Stimulated activated CD8-positive, alpha-beta memory T cell treated with anti-CD3 and anti-CD28 coated beads, Interleukin-15, amount 100 ng/mL, for 48 hours (primary cell): ENCODE measurements at places on chromosomes 6 and 20.

GRCh38 chr6:27295301-27296079, 16.6 kb downstream of the POM121L2 start:
- no peak for DNase-seq

- DNase-seq = no peak
Measured at GRCh38 chr6:65979120-65979519, 272.1 kb upstream of the EYS start.

- no peak for DNase-seq
Measured at GRCh38 chr20:40913224-40914185, 115.1 kb upstream of the TOP1 start.

- DNase-seq = no peak
Measured at GRCh38 chr6:17161076-17161475, 59.2 kb downstream of the STMND1 start.

DNA sequence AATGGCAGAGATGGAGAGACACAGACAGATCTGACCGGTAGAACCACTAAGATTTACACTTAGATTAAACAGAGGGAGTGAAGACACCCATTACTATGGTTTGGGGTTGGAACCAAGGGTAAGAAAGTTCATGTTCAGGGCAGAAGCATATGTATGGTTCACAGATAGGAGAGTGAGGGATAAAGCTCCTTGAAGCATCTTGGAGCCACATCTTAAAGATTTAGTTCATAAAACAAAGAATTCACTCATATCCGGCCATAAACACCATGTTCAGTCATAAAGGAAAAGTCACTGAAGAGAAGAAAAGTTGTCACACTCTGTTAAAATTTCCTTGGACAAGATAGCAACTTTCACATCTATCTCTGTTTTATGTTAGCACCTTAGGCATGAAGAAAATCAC, 18.0 kb downstream of the STX7 start:
- DNase-seq = no peak

DNA sequence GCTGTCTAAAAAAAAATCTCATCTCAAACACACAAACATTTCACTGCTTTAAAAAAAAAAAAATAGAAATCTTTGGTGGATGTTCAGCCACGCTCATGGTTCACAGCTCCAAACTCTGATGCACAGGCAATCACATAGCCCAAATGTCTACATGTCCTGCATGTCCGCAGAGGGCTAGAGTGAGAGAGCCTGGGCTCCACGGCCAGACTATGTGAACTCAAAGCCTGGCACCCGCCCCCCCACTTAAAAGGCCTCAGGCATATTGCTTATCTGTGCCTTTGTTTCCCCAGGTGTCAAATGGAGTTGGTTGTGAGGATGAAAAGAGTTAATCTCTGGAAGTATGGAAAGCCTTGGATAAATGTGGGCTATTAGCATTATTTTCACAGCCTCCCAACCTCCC, 10.5 kb upstream of the PTGIS start:
- no peak for DNase-seq

DNA sequence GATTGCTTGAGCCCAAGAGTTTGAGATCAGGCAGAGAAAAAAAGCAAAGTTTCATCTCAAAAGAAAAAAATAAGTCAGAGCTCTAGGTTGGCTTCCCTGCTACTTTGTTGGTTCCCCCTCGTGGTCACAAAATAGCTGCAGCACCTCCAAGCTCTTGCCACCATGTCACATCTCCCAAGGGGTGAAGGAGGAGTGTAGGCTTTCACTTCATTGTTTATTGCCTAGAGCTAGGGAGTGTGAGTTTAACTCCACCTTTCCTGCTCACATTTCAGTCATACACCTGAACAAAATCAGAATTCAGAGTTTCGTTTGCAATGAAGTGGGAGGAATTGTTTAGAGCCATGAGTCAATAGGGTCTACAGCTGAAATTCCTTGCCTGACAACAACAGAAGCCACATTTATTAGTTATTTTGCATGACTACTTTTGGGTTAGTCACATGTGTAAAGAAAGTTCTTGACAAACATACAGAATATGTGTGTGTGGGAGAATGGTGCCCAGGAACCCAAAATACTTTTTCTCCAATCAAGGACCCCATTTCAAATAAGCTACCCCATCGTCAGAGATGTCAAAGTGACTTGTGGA, 56.2 kb upstream of the UFL1 start:
- DNase-seq = no peak

DNA sequence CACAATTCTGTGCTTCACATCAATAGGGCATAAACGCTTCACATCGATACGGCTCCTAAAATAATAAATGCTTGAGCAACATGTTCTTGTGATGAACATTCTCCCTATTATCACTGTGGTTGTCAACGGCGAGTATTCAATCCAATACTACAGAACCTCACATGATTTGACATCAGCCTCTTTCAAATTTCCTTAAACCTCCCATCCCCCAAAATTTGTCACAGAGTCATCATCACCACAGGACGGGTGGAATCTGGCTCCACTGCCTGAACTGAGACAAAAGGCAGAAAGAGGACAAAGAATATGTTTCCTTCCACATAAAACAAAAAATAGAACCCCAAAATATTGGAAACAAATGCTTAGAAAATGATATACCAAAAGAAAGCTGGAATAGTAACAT, 7.3 kb downstream of the THEMIS start:
- no peak for DNase-seq

DNA sequence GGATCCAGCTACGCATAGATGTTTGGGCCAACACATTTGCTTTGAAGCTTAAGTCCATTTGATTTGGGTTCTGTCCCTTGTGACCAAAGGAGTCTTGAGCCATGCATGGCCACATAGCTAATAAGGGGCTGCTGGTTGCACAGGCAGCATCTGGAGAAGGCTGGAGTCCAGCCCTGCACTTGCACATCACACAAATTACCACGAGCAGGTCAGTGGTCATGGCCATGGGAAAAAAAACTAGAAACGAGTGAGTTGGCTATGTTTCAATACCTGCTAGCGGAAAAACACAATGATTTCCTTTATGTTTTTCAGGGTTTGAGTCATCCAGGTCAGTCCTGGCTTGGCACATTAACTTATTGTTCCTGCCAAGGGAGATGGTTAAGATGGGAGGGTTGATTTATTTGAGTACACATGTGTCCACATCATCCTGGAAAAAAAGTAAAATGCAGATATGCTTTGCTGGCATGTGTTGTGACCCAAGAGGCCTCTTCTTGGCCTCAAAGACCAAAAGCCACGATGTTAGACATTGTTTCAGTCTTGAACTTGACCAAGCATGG, 5.6 kb upstream of the STX16 start:
- no peak for DNase-seq

DNA sequence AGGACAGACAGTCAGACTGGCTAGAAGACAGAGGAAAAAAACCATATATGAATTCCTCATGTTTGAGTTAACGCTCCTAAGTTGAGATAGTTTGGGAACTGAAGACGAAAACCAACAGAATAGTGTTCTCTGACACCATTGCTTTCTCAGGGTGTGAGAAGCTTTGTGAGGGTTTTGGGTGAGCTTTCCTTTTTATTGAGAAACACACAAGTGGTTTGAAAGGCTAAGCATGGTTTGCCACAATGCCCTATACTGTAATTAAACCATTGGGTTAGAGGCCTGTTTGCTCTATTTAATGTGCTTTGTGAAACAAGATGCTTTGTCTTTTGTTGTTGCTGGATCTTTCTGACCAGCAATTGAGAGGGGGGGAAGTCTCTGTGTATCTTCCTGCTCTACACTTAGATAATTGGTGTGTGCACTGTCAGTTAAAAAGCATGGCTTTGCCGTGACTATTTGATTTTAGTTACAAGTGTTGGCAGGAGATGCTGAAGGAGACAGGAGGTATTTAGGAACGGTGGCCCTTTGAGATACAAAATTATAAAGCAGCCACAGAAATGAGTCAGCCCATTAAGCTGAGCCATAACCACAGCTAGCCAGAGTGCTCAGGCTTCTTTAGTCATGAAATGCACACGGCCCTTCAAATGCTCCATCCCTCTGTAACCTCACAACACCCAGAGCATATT, 273.0 kb upstream of the PREP start:
- DNase-seq = peak; percentile 4

DNA sequence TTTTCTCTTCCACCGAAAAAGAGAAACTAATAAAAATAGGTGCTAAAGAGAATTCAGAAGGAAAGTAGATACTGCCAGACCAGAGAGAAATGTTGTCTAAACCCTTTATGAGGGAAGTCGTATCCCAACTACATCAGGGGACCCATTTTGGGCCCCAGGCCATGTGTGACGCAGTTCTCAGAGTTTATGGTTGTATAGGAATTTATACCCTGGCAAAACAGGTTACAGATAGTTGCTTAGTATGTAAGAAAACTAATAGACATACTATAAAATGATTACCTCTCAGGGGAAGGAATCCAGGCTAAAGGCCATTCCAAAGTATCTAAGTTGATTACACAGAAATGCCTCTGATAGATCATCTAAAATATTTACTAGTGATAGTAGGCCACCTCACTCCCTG, 28.6 kb upstream of the SLC52A3 start:
- no peak for DNase-seq

- DNase-seq = no peak
Measured at GRCh38 chr20:11137688-11138087, 463.9 kb upstream of the JAG1 start.

- no peak for DNase-seq
Measured at GRCh38 chr20:41165001-41165882, 27.9 kb downstream of the PLCG1 start.

DNA sequence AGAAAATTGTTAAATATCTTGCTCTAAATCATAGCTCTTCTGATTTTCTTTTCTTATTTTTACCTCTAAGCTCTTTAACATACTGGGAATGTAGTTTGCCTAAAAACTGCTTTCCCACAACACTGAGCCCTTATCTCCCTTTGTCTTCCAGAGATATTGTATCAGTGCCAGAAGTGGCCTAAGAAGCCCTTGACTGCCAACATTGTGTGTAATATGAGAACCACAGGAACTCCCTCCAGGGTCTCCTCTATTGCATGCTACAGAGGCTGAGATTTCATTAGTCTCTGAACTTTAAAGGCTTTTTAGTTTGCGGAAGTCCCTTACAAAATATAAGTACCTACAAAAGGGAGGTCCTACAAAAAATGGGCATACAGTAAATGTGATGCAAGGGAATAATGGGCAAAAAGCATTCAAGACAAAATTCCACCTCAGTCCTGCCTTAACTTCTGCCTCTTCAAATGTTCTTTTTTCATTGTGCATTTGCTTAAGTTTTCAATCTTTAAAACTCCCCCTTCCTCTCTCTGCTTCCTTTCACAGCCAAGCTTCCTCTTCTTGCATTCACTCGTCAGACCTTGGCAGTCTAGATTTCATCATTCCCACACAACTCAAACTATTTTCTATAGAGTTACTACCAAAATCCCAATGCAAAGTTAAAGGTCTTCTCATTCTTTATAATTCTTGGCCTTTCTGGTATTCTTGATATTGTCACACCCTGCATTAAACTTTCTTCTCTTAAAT, 76.5 kb downstream of the ADGRG6 start:
- DNase-seq = no peak

DNA sequence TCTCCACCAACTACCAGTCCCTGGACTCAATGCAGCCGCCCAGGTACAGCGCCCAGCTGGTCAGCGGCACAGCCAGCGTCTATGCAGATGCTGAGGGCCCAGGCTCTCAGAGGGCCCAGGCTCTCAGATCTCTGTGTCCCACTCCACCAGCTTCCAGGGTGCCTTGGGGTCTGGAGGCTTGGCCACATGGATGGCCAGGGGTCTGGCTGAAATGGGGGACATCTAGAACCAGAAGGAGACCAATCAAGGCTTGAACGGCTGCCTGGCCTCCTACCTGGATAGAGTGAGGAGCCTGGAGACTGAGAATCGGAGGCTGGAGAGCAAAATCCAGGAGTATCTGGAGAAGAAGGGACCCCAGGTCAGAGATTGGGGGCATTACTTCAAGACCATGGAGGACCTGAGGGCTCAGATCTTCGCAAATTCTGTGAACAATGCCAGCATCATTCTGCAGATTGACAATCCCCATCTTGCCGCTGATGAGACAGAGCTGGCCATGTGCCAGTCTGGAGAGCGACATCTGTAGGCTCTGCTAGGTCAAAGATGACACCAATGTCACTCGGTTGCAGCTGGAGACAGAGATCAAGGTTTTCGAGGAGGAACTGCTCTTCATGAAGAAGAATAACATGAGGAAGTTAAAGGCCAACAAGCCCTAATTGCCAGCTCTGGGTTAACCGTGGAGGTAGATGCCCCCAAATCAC, 44.1 kb upstream of the GRM4 start:
- DNase-seq = no peak

- no peak for DNase-seq
Measured at GRCh38 chr6:11460837-11461661, 76.5 kb upstream of the TMEM170B start.

DNA sequence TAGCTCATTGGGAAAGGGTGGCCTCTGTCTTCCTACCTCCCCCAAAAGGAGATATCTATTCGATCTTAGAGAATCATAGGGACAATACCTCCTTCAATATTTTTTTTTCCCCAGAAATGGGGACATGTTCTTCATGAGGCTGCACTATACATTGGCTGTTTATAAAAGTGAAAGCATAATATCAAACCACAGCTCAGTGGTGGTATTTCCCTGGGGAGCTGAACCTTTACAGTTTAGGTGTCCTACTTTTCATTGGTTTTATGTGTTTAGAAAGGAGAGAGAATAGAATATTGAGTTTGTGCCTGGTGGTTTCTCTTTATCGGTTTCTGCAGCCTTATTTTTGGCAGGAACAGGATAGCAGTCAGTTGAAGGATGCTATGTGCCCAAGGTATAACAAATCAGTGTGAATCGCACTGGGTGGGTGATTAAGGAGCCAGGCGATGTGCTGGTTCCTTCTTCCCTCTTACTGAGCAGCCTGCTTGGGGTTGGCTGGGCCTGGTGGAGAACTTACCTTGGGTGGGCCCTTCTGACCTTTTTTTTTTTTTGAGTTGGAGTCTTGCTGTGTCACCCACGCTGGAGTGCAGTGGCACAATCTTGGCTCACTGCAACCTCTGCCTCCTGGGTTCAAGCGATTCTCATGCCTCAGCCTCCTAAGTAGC, 25.2 kb downstream of the UST start:
- DNase-seq = no peak

- DNase-seq = no peak
Measured at GRCh38 chr6:56517155-56517745, 125.4 kb downstream of the DST start.

DNA sequence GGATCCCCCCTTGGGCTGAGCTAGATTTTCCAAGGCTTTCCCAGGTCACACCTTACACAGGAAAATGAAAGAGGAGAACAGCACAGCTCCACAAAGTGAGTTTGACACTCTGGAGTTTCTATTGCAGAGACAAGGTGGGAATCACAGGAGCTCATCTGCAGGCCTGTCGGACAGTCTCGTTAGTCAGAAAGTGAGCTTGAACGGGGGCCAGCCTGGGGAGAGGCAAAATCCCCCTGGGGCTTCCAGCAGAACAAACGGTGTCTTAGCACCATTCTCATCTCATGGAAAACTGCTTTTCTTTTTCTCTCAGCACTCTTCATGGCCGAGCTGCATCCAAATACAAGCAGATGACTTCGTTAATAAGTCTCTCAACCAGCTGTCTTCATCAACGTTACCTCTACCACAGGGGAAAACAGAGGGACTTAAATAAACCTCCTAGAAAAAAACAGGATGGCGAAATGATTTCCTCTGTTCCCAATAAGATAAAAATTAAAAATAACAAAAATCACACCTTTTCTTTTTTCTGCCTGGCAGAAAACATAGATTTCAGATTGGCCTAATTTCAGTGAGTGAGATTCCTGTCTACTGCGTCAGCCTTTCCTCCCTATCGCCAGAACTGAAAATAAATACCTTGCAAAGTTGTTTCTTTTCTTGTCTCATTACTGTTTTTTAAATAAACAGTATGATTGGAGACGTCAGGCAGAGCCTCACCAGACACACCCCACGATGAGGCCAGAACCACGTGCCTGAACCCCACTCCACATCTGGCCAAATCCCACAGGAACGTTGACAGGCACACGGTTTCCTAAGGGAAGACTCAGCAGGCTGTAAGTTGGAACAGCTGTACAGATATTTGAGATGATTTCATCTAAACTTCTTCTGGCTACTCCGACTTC, 219.0 kb downstream of the TTLL2 start:
- no peak for DNase-seq
